ENCODE measurements at places on chromosomes 7 and 10. TPM values are rescaled to one million over a fixed set of nuclear protein-coding genes. Genes with fewer than 3 reads are reported as not detected.
A peak's percentile ranks its signal among the peaks of the same experiment; 100 is the strongest.

CHCHD2 gene
- total RNA-seq, result 91.3 TPM

ITPRID1 gene
- 21.8 TPM for total RNA-seq

CPED1 gene
- 0.28 TPM for total RNA-seq

DPP6 gene
- 3.0 TPM for total RNA-seq

GRCh38 chr7:106041140-106041717 is 70.9 kb downstream of the SYPL1 start:
- no peak overlapping the region for H3K4me3 ChIP-seq
- no peaks in the 10 kb centered on the region for H3K36me3 ChIP-seq
- DNase-seq, result peak; percentile 91
- H3K27me3 ChIP-seq, result no peaks in the 10 kb centered on the region

DNA sequence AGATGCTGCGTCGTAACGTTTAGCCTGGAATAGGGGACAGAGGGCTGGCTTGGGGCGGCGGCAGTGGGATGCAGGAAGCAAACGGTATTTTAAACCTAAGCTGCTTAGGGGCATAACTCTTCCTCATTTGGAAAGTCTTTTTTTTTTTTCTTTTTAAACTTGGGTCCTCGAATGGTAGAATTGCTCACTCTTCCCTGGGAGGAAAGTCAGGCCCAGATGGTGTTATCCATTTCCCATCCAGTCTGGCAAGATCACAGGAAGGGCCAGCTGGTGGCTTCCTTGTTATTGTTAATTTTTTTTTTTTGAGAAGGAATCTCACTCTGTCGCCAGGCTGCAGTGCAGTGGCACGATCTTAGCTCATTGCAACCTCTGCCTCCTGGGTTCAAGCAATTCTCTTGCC is 56.6 kb downstream of the TMEM209 start:
- H3K27ac ChIP-seq, result no peak overlapping the region
- no peak for DNase-seq
- no peak overlapping the region for H3K4me3 ChIP-seq
- no peaks in the 10 kb centered on the region for H3K27me3 ChIP-seq
- no peaks in the 10 kb centered on the region for H3K4me1 ChIP-seq

DNA sequence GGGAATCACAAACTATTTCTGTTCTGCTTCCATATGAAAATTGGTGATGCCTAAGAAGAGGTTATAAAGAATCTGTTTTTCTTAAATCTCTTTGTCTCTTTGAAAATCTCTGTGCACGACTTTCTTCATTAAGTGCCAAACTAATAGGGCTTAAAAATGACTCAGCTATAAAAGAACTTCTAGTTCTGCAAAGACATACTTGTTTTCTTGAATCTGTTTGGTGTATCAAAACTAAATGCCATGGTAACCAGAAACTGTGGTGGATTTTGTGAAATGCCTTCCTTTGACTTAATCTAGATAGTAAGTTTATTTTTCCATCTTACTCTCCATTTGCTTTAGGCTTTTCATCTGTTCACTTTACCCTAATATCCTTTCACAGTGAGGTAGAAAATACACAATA is 417.8 kb downstream of the PARD3 start:
- no peaks in the 10 kb centered on the region for H3K4me1 ChIP-seq
- no peak overlapping the region for H3K27ac ChIP-seq
- no peak overlapping the region for H3K4me3 ChIP-seq
- no peaks in the 10 kb centered on the region for H3K27me3 ChIP-seq
- peaks cover 28% of the 10 kb centered on the region for H3K36me3 ChIP-seq
- no peak for DNase-seq

DNA sequence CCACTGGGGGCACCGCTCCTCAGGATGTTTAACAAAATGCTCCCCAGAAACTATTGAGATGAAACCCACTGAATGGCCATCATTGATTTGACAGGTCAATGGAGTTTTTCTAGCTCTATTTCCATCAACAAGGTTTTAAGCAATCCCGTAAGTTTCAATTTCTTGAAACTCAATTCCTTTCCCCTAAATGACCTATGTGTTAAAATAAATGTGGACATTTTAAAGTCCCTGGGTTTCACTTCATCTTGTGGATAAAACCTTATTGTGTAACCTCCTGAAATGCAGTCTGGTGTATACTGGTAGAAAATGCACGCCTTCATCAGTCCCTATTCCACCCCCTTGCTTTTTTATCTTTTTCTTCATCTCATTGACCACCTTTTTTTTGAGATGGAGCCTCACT is 8.9 kb upstream of the C7orf33 start:
- no peak overlapping the region for H3K27ac ChIP-seq
- peaks cover 17% of the 10 kb centered on the region for H3K27me3 ChIP-seq
- H3K4me3 ChIP-seq, result no peak overlapping the region
- no peaks in the 10 kb centered on the region for H3K36me3 ChIP-seq

DNA sequence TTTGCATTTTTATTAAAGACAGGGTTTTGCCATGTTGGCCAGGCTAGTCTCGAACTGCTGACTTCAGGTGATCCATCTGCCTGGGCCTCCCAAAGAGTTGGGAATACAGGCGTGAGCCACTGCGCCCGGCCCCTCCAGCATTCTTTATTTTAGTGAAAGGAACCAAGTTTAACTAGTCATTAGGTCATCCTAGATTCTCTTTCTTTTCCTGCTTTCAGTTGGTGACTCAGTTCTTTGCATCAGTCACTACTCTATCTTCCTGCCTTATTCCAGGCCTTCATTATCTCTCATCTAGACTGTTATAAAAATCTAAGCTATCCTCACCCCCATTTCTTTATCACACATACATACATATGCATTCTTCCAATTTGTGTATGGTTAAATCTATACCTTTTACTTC is 63.7 kb downstream of the PRSS58 start:
- no peak for DNase-seq
- H3K27me3 ChIP-seq, result peaks cover 7% of the 10 kb centered on the region

- peak; percentile 72 for DNase-seq
- H3K4me1 ChIP-seq, result no peaks in the 10 kb centered on the region
- H3K4me3 ChIP-seq, result no peak overlapping the region
These were observed 1.2 kb downstream of the HOXA10 start for GRCh38 chr7:27172823-27173510.

GRCh38 chr7:4102231-4102841 is 579.8 kb upstream of the FOXK1 start:
- DNase-seq, result no peak
- H3K4me1 ChIP-seq, result no peaks in the 10 kb centered on the region
- H3K27ac ChIP-seq, result peak overlapping the region; percentile 26
- no peaks in the 10 kb centered on the region for H3K36me3 ChIP-seq
- no peak overlapping the region for H3K4me3 ChIP-seq
- no peaks in the 10 kb centered on the region for H3K27me3 ChIP-seq

GRCh38 chr7:76262683-76263402 is 39.6 kb upstream of the HSPB1 start:
- peaks cover 12% of the 10 kb centered on the region for H3K27me3 ChIP-seq
- H3K4me1 ChIP-seq, result peaks cover 4% of the 10 kb centered on the region
- H3K27ac ChIP-seq, result no peak overlapping the region
- H3K36me3 ChIP-seq, result no peaks in the 10 kb centered on the region
- DNase-seq, result peak; percentile 92
- H3K4me3 ChIP-seq, result no peak overlapping the region

- H3K27me3 ChIP-seq, result no peaks in the 10 kb centered on the region
- H3K36me3 ChIP-seq, result peaks cover 18% of the 10 kb centered on the region
- H3K4me3 ChIP-seq, result no peak overlapping the region
- H3K27ac ChIP-seq, result no peak overlapping the region
These were observed 6.0 kb downstream of the TSC22D4 start for GRCh38 chr7:100472854-100473499.

DNA sequence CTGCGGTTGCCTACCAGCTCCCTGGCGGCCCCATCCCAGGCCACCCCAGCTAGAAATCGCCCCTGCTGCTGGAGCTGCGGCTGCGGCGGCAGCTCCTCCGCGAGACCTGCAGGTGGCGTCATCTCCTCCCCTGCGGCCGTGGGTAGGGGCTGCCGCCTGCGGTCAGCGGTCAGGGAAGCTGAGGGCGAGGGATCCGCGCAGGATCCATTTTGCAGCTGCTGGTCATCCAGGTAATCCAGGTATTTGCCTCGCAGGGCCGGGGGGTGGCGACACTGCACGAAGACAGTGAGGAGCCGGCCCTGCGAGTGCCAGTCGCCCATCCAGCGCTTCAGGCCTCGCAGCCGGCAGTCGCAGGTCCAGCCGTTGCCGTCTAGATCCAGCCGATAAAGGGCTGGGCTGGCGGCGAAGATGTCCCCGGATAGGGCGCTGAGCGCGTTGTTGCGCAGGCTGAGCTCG is 1.5 kb downstream of the TRIL start:
- peak overlapping the region; percentile 75 for H3K4me3 ChIP-seq
- H3K36me3 ChIP-seq, result no peaks in the 10 kb centered on the region

DNA sequence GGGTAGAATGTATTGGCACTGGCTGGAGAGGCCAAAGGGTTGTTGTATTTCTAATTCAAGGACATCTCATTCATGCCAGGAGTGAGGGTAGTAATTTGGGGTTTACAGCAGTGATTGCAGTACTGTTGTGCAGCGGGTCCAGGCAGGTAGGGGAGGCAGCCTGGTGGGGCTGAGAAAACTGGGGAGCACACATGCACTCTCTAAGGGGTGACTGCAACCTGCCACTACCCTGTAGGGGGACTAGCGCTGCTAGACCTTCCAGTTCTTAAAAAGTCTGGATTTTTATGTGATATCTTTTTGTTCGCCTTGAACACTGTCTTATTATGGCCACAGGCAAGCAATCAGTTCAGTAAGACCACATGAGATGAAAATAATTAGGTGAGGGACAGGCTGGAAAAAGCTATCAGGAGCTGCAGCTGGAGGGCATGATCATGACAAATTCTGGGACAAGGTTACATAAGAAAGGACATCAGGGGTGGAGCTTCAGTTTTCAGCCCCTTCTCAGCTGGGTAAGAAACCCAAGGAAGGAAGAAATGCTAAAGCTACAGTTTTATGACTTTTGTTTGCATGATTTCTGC is 149.0 kb downstream of the ARHGAP21 start:
- no peak overlapping the region for H3K27ac ChIP-seq
- H3K4me3 ChIP-seq, result no peak overlapping the region
- H3K36me3 ChIP-seq, result no peaks in the 10 kb centered on the region
- DNase-seq, result no peak
- H3K27me3 ChIP-seq, result no peaks in the 10 kb centered on the region
- H3K4me1 ChIP-seq, result no peaks in the 10 kb centered on the region

DNA sequence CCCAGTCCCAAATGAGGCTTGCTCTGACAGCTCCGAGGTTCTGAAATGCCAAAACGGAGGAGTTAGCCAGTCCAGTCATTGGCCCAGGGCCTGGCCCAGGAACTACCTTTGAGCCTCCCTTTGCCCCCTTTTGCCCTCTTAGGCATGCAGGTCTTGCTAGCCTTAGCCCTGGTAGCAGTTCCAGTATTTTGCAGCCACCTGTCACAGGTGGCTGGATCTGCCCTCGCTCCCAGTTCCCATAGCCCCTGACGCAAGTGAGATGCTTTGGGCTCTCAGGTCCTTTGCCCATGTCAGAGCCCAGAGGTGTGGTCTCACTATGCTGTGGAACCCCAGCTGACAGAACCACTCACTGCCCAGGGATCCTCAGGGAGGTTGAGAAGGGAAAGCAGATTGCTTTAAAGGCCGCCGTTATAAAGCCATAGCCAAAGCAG is 42.0 kb downstream of the GPRIN2 start:
- no peaks in the 10 kb centered on the region for H3K27me3 ChIP-seq
- peak; percentile 46 for DNase-seq
- no peak overlapping the region for H3K27ac ChIP-seq

DNA sequence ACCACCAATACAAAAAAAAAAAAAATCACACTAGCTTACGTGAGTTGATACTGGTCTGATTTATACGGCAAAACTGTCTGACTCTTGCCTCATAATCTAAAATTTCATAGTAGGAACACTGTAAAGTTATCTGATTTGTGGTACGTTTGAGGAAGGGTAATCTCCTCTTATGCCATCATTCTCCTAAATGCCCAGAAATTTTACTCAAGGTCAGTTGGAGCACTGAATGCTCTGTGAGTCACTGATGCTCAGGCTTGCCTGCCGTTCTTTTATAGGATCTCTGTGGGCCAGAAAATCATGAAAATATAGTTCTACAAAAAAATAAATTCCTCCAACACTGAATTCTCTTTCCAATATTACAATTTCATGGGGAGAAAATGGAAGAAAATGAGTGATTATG is 135.7 kb downstream of the PDE1C start:
- no peaks in the 10 kb centered on the region for H3K27me3 ChIP-seq
- no peak overlapping the region for H3K27ac ChIP-seq
- H3K4me1 ChIP-seq, result no peaks in the 10 kb centered on the region
- no peak for DNase-seq
- no peaks in the 10 kb centered on the region for H3K36me3 ChIP-seq
- no peak overlapping the region for H3K4me3 ChIP-seq

DNA sequence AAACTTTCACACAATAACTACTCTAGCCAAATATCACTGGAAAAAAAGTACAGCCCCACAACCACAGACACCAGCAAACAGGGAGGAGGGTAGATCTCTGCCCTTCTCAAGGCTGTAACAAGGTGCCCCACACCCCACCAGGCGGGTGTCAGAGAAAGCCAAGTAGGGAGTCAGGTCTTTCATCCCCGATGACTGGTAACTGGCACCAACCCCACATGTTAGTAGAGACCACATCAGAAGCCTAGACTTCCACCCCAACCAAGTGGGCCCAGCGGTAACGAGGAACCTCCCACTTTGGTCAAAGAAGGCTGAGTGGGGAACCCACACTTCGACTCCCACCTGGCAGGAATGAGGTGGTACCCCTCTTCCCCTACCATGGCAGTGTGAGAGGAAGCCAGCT is 16.4 kb upstream of the RUFY2 start:
- no peak overlapping the region for H3K27ac ChIP-seq
- no peak for DNase-seq
- peaks cover 67% of the 10 kb centered on the region for H3K36me3 ChIP-seq
- H3K4me1 ChIP-seq, result no peaks in the 10 kb centered on the region
- H3K4me3 ChIP-seq, result no peak overlapping the region

GRCh38 chr10:23311034-23311433 is 33.6 kb downstream of the C10orf67 start:
- H3K4me3 ChIP-seq, result no peak overlapping the region
- H3K27ac ChIP-seq, result no peak overlapping the region
- no peak for DNase-seq
- no peaks in the 10 kb centered on the region for H3K4me1 ChIP-seq

GRCh38 chr7:34220506-34221185 is 315.3 kb downstream of the BMPER start:
- no peaks in the 10 kb centered on the region for H3K27me3 ChIP-seq
- H3K4me3 ChIP-seq, result no peak overlapping the region
- H3K27ac ChIP-seq, result no peak overlapping the region
- no peaks in the 10 kb centered on the region for H3K4me1 ChIP-seq

- no peak for DNase-seq
These were observed 35.7 kb downstream of the MACROH2A2 start for GRCh38 chr10:70088308-70088698.

GRCh38 chr7:131106681-131107336 is 220.9 kb upstream of the MKLN1 start:
- peak; percentile 79 for DNase-seq
- peak overlapping the region; percentile 85 for H3K4me3 ChIP-seq
- H3K4me1 ChIP-seq, result peaks cover 4% of the 10 kb centered on the region
- H3K36me3 ChIP-seq, result no peaks in the 10 kb centered on the region
- H3K27me3 ChIP-seq, result peaks cover 33% of the 10 kb centered on the region

DNA sequence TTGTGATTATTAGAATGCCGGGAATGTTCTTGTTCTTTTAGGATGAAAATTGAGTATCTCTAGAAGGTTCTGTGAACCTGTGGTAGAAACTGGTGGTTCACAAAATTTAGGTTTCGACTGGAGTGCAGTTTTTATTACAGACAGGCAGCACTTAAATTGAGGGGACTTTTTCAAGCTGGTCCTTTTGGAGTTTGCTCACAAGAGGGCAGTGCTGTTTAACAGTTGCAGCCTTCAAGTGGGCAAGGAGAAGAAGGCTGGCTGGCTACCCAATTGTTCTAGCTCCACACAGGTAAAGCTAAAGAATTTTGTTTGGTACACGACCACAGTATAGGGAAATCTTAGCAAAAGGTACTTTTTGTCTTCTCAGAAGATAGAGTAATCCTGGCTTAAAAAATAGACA is 233.6 kb downstream of the SNX13 start:
- H3K4me1 ChIP-seq, result no peaks in the 10 kb centered on the region
- DNase-seq, result peak; percentile 85
- H3K36me3 ChIP-seq, result no peaks in the 10 kb centered on the region
- H3K4me3 ChIP-seq, result no peak overlapping the region
- no peak overlapping the region for H3K27ac ChIP-seq
- no peaks in the 10 kb centered on the region for H3K27me3 ChIP-seq
